Dermis microvascular lymphatic vessel endothelial cell (primary cell): ENCODE measurements at places on chromosomes 6 and 20. TPM values are rescaled to one million over a fixed set of nuclear protein-coding genes. Genes with fewer than 3 reads are reported as not detected.

DNA sequence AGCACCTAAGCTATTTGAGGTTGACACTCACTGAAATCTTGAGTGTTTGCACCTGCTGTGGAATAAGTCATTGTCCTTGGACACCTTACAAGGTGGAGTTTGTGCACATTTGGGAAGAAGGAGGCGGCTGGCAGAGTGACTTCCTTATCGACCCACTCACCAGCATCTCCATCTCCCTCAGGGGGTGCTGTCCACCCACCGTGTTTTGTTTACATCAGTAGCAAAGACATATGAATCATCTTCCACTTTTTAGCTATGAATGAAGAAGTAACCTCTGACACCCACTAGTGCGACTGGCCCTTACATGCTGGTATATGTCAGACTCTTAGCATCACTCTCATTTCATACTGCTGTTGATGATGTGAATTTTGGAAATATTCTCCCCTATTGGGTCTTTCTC, 119.5 kb upstream of the SGK1 start:
- peak; percentile 45 for DNase-seq

GRCh38 chr20:53444401-53445149, 149.1 kb downstream of the ZNF217 start:
- DNase-seq, result no peak

DNA sequence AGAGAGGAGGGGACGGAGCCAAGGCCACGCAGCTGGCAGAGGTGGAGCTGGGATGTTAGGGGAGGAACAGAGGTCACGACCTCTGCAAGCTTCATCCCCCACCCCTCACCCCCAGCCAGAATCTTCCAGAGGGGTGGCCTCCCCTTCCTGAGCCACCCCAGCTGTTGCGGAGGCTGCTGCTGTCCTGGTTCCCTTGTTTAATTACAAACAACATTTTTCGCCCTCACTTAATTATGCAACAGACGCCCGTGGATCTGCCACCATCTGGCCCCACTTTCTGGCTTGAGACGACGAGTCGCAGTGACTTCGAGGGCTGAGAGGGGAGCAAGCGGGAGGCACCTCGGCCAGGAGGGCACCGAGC, 153.7 kb upstream of the PTPN1 start:
- no peak for DNase-seq

GRCh38 chr6:124780623-124781022, 181.6 kb upstream of the RNF217 start:
- no peak for DNase-seq

- DNase-seq, result no peak
Observed at GRCh38 chr20:62056377-62056776, 9.3 kb downstream of the TAF4 start.

DNA sequence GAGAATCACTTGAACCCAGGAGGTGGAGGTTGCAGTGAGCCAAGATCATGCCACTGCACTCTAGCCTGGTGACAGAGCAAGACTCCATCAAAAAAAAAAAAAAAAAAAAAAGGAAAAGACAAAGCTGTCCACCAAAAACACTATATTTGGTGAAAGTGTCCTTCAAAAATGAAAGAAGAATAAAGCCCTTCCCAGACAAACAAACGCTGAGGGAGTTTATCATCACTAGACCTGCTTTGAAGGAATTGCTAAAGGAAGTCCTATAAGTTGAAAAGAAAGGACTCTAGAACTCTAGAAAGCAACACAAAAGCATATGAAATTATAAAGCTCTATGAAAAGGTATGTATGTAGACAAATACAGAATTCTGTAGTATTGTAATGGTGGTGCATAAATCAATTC, 98.8 kb downstream of the SEL1L2 start:
- DNase-seq, result no peak

DNA sequence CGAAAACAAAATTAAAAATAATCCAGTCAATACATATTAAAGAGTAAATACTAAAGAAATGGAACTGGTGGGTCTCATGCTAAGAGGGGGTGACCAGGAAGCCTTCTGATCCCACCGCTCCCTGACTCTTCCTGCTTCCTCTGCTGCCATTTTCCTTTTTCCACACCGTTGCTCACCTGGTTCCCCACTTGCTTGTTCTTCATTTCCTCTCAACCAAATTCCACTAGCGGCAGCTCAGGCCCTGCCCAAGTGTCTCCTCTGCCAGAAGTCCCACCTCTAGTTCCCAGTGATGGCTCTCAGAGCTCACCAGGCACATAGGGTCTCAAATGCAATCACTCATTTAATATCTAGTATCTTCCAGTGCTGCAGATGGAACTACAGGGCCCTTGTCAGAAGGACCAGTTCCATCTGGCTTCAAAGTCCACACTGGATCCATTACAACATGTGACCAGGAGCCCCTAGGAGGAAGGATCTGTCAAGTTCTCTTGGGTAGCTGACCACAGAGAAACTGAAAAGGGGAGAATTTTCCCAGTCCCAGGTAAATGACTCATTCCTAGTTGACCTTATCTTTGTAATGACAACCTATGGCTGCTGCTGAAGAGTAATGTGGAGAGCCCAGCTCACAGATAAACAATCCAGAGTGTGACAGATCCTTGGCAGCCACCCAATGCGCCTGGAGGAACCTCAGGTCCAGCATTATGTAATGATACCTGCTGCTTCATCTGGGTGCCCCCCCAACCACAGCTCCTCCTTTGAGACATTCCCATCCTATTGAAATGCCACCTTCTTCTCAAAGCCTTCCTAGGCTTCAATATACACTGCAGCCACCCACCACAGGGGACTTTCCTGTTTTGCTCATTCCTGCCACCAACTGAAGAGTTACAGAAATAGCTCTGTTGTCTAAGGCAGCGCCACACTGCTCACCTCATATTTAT, 38.2 kb downstream of the ELMO2 start:
- DNase-seq, result peak; percentile 32

- peak; percentile 8 for DNase-seq
Observed at GRCh38 chr20:37567671-37568588, 40.3 kb upstream of the BLCAP start.

DNA sequence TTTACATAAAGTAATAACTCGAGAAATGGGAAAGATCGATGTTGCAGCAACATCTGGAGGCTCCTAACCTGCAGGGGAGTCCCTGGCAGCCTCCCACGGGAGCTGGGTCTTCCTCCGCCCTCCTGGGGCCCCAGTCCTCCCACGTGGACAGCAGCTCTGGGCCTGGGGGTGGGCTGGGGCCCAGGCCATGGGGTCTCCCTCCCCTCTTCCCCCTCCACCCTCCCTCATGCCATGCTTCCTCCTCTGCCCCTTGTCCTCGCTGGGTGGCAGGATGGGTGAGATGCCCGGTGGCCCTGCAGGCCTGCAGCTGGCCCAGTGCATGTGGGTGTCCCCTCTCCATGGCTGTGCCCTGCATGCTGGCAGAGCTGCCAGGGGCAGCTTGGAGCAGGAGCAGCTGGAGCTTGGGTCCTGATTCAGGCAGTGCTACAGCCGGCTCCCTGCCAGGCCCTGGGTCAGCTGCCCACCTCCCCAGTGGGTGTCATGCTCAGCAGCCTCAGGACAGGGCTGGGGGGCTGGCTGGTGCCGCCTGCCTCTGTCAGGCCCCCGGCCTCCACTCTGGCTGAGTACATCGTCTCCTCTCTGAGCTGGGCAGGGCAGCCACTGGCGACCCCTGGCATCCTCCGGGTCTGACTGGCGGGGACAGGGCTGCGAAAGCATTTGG, 48.9 kb upstream of the BHLHE23 start:
- no peak for DNase-seq

Gene PLN
- not detected in 2 replicates for total RNA-seq

Gene SLC32A1
- total RNA-seq, result not detected in 2 replicates

Gene NKX2-4
- total RNA-seq, result not detected in 2 replicates

Gene CRISP2
- not detected in 2 replicates for total RNA-seq
